ENCODE measurements at places on chromosomes 1 and 21. TPM values are rescaled to one million over a fixed set of nuclear protein-coding genes. Genes with fewer than 3 reads are reported as not detected.

The ARMH1 gene
- total RNA-seq = not detected

The ZNF695 gene
- 8.8 TPM for total RNA-seq

The SERTAD4 gene
- total RNA-seq = 19.8 TPM

The TEX38 gene
- total RNA-seq = not detected

The PADI2 gene
- 2.9 TPM for total RNA-seq

The SAMD11 gene
- 0.48 TPM for total RNA-seq

The ADAMTS5 gene
- 0.29 TPM for total RNA-seq

The COL18A1 gene
- 72.3 TPM for total RNA-seq

The LAMC1 gene
- 133 TPM for total RNA-seq

- DNase-seq = no peak
These were observed 121.2 kb downstream of the CRYAA start for GRCh38 chr21:43289966-43290365.

DNA sequence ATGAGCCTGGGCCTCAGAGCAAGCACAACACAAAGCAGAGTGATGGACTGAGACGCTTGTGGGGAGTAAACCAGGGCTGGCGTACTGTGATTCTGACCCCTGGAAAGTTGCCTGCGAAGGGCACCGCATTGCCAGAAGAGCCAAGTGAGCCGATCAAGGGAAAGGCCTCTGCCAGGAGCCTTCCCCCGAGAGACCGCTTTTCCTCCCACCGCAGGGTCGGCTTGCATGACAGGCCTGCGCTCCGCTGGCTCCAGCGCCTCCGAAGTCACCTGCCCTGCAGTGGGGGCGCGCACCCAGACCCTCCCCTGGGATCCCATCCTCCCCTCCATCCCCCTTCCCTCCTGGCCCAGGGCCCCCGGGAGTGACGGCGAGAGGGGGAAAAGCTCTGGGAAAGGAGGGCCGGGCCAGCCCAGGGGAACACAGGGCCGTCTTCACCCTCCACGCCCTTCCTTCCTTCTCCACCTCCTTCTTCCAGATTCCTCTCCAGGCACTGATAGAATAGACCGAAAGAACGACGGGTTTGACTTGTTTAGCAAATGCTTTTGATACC, 165.0 kb downstream of the TRIM33 start:
- DNase-seq = peak; percentile 8

GRCh38 chr1:234500269-234500668, 21.3 kb upstream of the TARBP1 start:
- DNase-seq = peak; percentile 39

GRCh38 chr1:63892632-63893395, 119.0 kb downstream of the ROR1 start:
- peak; percentile 91 for DNase-seq

DNA sequence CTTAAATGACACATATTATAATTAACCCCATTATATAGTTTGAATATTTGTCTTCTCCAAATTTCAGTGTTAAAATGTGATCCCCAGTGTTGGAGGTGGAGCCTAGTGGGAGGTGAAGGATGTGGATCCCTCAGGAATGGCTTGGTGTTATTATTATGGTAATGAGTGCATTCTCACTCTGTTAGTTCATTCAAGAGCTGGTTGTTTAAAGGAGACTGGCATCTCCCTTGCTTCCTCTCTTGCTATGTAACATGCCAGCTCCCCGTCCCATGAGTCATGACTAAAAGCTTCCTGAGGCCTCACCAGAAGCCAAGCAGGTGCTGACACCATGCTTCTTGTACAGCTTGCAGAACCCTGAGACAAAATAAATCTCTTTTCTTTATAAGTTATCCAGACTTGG, 1612.7 kb downstream of the AMY1C start:
- no peak for DNase-seq

GRCh38 chr21:46213620-46214286, 14.8 kb downstream of the LSS start:
- DNase-seq = no peak

GRCh38 chr1:184972315-184973055, 1.8 kb downstream of the NIBAN1 start:
- DNase-seq = peak; percentile 38

DNA sequence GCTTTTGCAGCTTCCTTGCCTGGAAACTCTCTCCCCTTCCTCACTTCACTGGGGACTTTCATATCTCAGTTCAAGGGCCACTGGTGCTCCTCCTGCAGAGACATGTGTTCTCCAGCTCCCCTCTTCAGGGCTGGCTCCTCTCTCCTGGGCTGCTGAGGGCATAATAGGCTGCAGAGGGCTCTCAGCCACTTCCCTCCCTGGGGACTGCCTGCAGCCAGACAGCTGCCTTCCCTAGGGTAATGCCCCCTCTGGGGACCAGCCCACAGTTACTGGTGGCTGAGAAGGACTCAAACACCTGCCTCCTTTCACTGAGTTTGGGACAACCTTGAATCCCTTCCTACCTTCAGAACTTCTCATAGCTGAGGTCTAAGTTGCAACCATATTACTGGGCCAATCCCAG, 104.8 kb upstream of the POU3F1 start:
- no peak for DNase-seq

DNA sequence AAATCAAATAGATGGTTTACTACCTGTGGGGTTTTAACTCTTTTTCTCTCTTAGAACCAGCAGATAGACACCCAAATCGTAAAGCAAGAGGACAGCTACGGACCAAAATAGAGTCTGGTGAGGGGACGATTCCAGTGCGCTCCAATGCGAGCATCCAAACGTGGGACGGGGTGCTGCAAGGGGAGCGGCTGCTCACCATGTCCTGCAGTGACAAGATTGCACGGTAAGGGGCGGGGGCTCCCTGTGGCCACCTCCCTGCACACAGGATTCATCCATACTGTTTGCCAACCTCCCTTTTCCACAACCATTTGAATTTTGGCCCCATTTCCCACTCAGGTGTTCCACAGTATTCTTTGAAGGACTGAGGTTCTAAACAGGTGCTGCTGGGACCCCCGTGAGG, 102.8 kb downstream of the POFUT2 start:
- DNase-seq = no peak

DNA sequence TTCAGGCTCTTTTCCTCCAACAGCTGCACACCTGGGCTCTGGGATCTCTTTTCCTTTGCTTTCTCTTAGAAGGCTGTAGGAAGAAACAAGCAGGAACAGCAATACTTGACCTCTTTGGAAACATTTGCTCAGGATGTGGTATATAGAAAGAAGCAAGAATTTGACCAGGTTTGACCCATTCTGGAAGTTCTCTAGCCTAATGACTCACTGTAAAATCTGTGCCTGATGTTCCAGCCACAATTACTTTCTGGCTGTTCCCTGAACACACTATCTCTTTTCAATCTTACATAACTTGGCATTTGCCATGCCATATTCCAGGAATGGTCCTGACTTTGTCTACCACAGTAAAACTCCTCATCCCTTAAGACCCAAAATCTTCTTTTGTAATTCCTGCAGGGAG, 419.9 kb upstream of the DAB1 start:
- DNase-seq = peak; percentile 10

DNA sequence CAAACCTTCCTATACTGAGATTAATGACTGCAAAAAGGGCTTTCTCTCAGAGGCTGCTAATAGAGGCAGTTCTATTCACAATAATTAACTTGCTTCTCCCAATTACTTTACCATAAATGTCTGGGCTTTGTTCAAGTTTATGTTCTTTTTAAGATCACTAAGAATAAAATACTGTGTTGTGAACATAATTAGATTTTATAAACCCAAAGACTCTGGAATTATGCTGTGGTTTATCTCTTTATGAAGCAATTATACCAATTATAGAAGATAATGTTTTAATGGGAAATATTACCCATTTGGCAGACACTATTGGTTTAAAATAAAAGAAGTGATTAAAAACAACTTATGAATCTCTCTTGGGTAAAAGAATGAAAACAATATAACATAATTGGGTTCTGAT, 43.5 kb upstream of the IL12RB2 start:
- no peak for DNase-seq

GRCh38 chr1:206955476-206956451, 9.5 kb upstream of the PIGR start:
- no peak for DNase-seq

DNA sequence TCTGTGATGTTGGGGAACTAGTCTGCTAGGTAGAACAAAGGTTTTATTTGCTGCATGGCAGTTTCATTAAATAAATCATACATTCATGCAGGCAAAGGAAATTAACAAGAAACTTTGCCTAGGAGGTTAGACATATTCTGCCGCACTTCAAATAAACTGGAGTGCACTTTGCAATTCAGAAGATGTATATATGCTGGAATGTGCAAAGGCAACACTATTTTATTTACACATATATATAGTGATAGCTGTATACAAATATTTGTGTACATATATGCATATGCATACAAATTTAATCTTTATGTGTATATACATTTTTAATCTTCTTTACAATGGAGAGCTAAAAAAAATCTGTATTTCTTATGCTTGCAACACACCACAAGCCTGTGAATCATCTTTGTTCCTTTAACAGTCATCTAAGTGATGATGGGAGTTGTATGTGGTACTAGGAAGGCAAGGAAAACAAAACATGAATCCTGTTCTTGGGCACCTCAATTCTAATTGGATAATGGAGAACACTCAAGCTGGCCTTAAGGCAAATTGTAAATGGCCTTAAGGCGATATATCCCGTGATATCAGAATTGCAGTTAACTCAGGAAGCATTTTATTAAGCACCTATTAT, 605.8 kb upstream of the CAMK1G start:
- no peak for DNase-seq

DNA sequence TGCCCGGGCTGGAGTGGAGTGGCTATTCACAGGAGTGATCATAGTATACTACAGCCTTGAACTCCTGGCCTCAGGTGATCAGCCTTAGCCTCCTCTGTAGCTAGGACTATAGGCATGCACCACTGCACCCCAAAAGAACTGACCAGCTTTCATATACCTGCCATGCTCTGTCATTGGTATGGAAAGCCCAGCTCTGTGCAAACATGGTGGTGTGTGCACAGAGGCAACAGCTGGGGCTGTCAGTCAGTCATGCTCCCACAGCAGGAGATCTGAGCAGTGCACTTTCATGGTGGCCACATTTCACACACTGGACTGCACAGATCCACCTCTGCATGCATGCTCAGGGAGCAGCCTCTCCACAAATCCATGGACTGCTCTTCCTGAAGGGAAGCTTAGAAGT, 8.8 kb upstream of the JAK1 start:
- DNase-seq = no peak

DNA sequence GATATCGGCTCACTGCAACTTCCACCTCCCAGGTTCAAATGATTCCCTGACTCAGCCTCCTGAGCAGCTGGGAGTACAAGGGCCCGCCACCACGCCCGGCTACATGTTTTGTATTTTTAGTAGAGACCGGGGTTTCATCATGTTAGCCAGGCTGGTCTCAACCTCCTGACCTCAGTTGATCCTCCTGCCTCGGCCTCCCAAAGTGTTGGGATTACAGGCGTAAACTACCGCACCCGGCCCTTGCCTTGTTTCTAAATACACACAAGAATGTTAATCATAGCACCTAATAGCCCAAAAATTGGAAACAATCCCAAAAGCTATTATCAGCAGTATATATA, 1.2 kb upstream of the MSTO1 start:
- DNase-seq = no peak

DNA sequence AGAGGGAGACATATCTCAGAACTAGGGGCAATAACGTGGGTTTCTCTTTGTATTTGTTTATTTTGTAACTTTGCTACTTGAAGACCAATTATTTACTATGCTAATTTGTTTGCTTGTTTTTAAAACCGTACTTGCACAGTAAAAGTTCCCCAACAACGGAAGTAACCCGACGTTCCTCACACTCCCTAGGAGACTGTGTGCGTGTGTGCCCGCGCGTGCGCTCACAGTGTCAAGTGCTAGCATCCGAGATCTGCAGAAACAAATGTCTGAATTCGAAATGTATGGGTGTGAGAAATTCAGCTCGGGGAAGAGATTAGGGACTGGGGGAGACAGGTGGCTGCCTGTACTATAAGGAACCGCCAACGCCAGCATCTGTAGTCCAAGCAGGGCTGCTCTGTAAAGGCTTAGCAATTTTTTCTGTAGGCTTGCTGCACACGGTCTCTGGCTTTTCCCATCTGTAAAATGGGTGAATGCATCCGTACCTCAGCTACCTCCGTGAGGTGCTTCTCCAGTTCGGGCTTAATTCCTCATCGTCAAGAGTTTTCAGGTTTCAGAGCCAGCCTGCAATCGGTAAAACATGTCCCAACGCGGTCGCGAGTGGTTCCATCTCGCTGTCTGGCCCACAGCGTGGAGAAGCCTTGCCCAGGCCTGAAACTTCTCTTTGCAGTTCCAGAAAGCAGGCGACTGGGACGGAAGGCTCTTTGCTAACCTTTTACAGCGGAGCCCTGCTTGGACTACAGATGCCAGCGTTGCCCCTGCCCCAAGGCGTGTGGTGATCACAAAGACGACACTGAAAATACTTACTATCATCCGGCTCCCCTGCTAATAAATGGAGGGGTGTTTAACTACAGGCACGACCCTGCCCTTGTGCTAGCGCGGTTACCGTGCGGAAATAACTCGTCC, 1.3 kb upstream of the OLIG2 start:
- DNase-seq = no peak

DNA sequence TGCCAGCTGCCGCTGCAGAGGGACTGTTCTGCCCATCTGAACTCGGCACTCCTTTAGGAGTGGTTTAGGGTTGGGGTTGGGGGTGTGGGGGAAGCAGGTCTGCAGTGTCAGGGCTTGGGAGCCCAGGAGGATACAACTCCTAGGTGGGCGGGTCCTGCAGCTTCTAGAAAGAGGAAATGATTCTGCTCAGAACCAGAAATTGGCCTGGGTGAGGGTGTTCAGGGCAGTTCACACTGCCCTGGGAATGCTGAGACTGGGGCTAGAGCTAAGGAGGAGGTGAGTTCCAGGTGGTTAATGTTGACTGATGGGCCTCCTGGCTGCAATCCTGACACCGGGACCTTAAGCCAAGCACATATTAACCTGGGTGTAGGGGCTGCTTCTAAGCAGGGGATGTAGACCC, 4.8 kb upstream of the SLC26A9 start:
- DNase-seq = no peak

DNA sequence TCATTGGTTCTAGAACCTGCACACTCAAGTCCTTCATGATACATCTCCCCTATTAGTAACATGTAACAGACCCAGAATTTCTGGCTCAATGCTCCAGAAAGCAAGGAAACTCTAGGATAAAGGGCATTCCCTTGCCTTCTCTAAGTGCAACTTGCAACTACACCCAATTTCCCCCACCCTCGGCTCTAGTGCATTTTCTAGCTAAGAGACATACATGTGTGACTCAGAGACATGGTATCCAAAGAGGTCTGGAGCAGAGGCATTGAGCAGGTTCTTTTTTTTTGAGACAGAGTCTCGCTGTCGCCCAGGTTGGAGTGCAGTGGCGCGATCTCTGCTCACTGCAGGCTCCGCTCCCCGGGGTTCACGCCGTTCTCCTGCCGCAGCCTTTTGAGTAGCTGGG, 132.9 kb downstream of the ZC3H11B start:
- no peak for DNase-seq

GRCh38 chr21:42291751-42292562, 23.3 kb downstream of the TFF3 start:
- DNase-seq = peak; percentile 2

- DNase-seq = no peak
These were observed 62.0 kb downstream of the TRABD2B start for GRCh38 chr1:47935163-47935562.

GRCh38 chr1:236320671-236321070, 38.9 kb upstream of the ERO1B start:
- no peak for DNase-seq

Measured in RPMI7951 (cell line).